ENCODE measurements at places on chromosomes 7 and 10.

GRCh38 chr10:102869258-102870198 is at the start of gene AS3MT:
TSS of gene AS3MT (plus strand) at chr10:102869470. CDS start at chr10:102869593, 123 bp downstream.
- peak; percentile 49 for DNase-seq

DNA sequence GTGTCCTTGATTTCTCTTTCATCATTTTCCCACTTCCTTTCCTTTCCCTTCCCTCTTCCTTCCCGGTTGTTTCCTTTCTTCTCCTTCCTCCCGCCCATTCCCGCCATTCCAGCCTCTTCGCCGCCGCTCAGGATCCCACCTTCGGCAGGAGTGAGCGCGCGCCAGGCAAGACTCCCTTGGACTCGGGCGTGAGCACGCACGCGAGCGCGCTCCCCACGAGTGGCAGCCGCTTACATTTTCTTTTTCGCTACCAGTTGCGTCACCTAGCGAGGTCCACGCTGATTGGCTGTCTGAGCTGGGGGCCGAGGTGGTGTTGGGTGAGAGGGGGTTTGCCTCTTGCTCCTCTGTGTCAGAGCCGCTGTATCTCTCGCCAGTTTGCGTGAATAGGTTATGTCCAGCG is 11.8 kb downstream of the ZAN start:
- DNase-seq: peak; percentile 47

- no peak for DNase-seq
These were observed 314.8 kb upstream of the GRM3 start for GRCh38 chr7:86328801-86329433.

DNA sequence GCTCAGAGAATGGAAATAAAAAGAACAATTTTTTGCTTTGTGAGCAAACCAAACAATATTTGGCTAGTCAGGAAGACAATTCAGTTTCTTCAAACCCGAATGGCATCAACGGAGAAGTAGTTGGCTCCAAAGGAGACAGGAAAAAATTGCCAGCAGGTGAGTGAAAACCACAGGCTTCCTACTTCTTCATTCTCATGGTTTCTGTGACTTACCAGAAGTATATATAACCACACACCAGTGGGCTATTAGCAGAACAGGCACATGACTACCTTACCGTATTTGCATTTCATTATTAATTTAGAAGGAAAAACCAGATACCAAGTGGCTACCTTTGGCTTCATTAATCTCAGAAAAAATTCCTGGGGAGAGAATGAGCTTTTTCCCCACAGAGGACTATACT is 8.8 kb downstream of the TDRD1 start:
- DNase-seq: no peak

DNA sequence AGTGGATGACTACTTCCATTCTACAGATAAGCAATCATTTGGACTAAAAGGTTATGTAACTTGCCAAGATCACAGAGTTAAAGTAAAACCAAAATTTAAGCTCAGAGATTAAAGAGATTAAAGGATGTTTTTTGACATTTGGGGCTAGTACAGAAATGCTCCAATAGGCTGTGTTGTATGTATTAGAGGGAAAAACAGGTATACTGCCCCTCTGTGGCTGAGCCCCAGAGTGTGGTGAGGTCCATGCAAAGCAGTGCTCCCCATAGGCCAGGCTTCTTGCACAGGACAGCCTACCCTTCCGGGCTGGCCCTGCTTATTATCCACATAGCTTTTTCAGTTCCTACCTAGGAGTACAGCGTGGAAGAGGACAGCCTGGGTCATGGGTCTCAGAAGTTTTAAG is 322.8 kb downstream of the POM121L12 start:
- DNase-seq: no peak

DNA sequence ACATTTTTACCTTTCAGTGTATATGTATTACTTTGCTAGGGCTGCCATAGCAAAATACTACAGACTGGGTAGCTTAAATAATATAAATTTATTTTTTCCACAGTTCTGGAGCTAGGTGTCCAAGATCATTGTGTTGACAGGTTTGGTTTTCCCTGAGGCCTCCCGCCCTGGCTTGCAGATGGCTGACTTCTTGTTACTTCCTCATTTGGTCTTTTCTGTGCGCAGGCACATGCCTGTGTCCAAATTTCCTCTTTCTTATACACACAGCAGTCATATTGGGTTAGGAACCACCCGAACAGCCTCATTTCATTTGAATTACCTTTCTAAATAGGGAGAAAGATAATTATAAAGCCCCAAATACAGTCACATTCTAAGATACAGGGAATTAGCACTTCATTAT is 521.6 kb upstream of the SORCS1 start:
- no peak for DNase-seq

- DNase-seq: peak; percentile 67
These were observed 7.9 kb downstream of the NUDT13 start for GRCh38 chr10:73117976-73118743.

- DNase-seq: peak; percentile 48
These were observed 67.5 kb upstream of the ZMIZ1 start for GRCh38 chr10:79001082-79001885.

DNA sequence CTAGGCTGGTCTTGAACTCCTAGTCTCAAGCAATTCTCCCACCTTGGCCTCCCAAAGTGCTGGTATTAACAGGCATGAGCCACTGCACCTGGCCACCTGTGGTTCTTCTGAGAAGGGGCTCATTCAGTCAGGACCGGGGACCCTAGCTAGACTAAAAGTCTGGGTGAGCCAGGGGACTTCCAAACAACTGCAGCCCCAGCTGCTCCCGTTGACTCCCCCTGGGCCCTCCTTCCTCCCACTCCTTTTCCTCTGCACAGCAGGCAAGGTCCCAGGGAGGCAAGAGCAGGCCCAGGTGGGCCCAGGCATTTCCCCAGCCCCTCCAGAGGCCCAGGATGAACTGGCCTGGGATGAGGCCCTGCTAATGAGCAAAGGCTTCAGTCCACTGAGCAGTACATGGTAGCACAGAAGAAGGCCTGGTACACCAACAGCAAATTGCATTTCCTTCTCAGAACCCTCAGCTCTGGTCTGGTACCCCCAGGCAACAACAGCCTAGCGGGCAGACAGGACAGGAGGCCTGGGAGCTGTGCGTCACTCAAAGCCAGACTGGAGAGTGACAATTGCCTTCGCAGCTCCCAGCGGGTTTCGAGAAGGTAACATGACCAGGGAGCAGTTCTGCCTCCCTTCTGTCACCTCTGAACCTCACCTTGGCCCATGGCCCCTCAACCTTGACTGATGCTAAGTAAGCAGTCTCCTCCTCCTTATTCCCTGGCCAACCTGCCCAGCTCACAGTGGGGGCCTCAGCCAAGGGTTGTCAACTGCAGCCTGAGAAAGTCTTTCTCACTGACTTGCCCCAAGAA is 30.7 kb upstream of the HSPA12A start:
- DNase-seq: no peak

- peak; percentile 7 for DNase-seq
These were observed 154.8 kb downstream of the CCDC3 start for GRCh38 chr10:12846718-12847117.

DNA sequence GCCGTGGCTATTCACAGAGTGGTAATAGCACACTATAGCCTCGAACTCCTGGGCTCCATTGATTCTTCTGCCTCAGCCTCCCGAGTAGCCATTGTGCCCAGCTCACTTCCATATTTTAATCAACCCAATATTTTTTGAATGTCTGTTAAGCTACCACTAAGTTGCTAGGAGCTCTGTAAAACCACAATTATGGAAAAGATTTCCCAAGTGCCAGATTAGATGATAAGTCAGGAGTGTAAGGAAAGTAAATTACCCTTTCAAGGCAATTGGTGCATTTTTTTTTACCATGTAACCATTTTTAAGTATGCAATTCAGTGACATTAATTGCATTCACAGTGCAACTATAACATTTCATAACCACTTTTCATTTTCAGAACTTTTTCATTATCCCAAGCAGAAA is 87.5 kb upstream of the GATAD1 start:
- DNase-seq: peak; percentile 44

GRCh38 chr10:48252354-48252650 is 22.2 kb downstream of the FRMPD2 start:
- no peak for DNase-seq

DNA sequence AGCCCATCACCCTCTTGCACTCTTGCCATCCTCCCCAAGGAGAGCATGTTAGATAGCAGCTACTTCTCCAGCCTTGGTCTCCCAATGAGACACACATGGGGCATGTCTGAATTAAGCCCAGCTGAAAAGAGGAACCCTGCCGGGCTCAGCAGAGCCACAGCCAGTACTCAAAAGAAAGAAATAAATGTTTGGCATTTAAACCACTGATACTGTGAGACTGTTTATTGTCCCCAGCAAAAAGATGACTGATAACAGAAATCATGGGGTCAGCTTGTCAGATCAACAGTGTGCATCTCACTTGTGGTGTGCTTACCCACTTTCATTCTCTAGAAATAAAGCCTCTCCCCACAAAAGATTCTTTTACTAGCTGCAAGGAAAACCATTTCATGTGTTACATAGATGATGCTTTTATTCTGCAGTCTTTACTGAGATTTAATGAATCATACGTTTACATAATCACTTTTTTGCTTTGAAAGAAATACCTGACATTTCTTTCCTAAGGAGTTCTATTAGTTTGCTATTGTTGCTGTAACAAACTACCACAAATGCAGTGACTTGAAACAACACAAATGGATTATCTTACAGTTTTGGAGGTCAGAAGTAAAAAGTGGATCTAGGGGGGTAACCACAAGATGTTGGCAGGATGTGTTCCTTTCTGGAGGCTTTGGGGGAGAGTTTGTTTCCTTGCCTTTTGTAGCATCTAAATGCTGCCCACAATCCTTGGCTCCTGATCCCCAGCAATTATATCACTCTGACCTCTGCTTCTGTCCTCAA is 20.9 kb downstream of the ANKRD7 start:
- DNase-seq: no peak

- no peak for DNase-seq
These were observed 118.0 kb downstream of the PRKAG2 start for GRCh38 chr7:151758622-151759540.

DNA sequence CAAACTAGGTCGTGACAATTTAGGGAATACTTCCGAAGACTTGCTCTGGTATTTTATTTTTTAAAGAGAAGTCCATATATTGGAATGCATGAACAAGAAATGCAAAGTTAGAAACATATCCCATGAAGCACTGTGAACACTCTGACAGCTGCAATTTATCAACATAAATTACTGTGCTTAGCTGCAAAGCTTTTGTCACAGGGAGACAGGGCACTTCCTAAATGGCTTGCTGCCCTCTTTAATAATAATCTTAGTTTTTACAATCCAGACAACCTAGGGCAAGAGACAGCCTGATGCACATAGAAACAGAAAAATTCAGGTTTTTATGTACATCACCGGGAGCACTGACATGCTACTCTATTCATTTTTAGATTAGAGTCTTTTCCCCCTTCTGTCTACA is 78.3 kb upstream of the NOBOX start:
- DNase-seq: no peak

DNA sequence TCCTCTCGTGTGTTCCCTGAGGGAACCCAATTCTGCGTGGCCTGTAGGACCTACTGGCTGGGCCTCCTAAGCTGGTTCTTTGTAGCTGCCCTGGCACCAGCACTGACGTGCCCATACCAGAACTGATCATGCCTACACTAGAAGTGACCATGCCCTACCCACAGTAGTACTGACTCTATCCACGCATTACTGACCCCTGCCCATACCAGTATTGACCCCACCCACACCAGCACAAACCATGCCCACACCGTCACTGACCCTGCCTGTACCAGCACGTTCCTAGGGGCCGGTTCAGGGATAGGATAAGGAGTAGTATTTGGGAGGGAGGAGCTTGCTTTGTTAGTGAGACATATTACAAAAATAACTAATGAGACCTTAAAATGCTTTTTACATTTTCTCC is 88.0 kb downstream of the DOCK1 start:
- DNase-seq: no peak

DNA sequence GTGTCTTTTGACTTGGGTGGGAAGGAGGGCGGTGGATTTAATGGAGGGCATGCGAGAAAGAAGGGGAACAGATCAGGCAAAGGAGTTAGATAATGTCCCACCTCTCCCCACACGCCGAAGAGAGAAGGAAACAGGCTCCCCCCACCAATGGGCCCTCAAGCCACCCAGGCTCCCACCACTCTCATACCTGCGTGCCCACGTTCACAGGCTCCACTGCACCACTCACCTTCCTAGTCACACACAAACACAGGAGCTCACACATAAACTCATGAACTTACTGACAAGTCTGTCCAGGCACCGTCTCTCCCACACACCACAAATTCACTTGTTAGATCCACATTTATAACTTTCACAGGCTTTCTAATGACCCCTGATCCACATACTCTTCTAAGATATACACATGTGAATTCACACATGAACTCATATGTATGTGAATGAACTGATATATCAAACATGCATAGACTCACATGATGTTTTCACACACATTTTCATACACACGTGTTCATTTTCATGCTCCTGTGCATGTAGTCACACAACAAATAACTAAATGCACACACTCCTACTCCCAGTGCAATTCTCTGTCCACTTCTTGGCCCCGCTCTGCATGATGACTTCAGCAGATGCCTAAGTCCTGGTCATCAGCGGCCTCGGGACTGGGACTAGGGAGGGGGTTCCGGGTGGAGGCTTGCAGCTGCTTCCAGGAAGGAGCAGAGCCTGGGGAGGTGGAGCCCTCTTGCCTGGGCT is 1.5 kb downstream of the LZTS2 start:
- peak; percentile 88 for DNase-seq

- no peak for DNase-seq
These were observed 43.2 kb downstream of the VKORC1L1 start for GRCh38 chr7:65915921-65916657.

GRCh38 chr10:66837335-66837734 is 88.5 kb upstream of the LRRTM3 start:
- DNase-seq: no peak

DNA sequence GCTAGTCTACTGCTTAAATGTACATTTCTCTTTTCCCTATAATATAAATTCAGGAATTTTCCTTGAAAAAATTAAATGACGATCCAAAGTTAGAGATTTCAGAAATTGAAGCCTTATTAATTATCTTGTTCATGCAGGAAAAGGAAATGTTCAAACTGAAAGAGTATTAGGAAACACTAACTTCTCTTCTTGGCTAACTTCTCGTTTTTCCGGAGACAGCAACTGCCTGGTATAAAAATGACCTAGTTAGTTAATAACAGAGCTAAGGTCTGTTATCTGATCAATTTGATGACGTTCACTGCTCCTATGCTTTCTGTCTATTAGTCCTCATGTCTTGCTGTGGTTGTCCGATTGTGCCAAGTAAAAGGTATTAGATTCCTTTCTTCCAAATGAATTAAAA is 212.5 kb downstream of the DGKB start:
- DNase-seq: no peak

DNA sequence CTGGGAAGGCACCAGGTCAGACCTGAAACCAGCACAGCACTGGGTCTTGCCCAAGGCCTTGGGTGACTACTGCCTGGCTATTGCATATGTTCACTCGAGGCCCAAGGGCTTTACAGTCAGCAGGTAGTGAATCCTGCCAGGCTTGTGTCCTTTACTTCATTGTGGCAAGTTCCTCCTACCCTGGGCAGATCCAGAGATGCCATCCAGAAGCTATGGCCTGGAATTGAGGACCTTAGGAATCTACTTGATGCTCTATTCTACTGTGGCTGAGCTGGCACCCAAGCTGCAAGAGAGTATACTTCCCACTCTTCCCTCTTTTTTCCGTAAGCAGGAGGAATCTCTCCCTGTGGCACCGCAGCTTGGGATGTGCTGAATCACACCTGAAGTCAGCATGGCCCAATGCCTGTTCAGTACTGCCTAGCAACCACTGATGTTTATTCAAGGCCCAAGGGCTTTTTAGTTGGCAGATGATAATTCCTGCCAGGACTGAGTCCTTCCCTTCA is 246.7 kb upstream of the CTBP2 start:
- peak; percentile 39 for DNase-seq
